Activated CD4-positive, alpha-beta T cell treated with anti-CD3 and anti-CD28 coated beads, Interleukin-10, Interleukin-2, amounts not matched to agents 100 ng/mL and 50 ng/mL, durations not matched to agents 16 hours and 8 hours (primary cell): ENCODE measurements at places on chromosomes 3 and 15.
A peak's percentile ranks its signal among the peaks of the same experiment; 100 is the strongest.

DNA sequence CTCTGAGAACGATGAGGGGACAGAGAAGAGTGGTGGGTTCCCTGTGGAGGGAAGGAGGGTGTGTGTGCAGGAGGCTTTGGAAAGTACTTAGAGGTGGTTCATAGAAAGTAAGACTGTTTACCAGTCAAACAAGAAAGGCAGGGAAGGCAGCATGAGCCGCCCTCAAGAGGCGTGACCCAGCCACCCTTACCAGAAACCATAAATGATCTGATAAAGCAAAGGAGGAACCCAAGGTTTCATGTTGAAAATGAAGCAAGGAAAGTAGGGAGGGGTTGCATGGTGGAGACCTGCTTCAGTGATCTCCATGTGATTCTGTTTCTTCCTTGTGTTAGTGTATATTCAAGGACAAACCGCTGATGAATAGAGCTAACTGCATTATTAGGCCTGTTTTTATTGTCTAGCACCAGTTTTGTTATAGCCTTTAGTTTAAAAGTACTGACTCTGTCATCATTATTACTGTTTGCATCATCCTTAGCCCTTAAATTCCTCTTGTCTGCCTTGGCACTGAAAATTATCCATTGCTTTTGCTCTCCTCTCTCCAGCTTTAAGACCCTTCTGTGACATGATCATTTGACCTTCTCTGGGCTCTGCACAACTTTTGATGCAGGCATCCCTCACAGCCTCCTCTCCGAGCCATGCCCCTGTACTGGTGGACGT, 96.1 kb downstream of the STAC start:
- no peak for DNase-seq

- DNase-seq: no peak
Observed at GRCh38 chr3:18208856-18209255, 216.3 kb downstream of the SATB1 start.

DNA sequence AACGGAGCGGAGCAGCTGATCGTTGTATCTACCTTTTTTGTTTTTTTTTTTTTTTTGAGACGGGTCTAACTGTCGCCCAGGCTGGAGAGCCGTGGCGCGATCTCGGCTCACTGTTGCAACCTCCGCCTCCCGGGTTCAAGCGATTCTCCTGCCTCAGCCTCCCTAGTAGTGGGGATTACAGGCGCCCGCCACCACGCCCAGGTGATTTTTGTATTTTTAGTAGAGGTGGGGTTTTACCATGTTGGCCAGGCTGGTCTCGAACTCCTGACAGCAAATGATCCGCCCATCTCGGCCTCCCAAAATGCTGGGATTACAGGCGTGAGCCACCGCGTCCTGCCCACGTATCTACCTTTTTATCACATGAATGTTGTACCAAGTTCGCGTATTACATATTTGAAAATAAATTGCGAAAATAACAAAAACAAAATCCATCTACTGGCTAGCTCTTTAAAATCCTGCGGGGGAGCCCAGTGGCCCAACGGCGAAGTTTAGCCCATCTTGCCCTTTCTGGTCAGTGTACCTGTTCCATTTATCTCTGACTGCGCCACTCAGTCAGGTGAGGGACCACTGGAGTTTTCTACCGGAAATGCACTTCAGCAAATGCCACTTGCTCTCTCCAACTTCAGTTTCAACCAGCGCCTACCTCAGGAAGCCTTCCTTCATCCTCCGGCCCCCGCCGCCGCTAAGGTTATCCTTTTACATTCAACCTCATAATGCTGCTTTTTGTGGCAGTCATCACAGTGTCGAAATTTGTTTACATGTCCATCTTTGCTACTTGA, 1.2 kb upstream of the EIF3J start:
- DNase-seq: peak; percentile 31

DNA sequence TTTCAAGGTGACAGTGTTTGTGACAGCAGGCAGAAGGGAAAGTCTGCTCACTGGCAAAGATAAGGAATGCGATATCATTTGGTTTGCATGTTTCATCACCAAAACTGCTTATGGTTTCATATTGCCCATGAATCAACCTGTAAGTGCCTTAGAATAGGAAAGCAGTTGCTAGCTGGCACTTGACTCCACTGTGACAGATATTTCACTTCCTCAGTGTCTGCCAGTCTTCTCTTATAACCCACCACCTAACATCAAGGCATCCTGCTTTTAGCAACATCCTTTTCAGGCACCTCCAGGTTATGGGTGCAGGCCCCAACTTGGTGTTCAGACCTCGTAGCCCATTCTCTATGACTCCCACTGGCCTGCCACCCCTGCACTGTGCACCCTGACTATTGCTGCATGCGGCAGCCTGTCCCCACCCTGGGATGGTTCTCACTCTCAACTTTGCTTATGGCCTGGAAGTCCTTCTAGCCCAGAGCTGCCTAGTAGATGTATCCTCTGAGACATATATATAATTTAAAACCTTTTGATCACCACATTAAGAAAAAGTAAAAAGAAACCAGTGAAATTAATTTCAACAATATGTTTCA, 154.4 kb upstream of the RARB start:
- DNase-seq: no peak

DNA sequence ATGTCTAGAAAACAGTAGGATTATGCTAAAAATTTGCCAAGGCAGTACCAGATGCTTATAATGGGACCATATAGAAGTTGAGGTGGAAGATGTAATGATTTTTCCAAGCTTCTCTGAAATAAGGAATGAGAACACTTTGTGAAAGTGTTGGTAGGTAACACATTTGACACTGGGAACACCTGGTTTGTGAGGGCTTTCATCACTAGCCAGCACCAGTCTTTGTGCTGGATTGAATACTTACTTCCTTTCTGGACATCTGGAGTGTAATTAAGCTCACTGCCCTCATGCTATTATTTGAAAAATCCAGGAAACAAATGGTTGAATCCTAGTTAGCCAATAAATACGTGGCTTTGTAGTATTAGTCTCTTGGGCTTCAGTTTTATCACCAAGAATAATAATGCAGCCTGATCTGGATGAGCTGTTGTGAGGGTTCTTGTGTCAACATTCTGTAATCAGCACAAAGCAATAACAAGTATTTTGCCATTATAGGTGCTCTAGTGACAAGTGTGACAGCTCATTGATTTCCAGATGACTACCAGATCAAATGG, 12.9 kb downstream of the CCDC80 start:
- no peak for DNase-seq

DNA sequence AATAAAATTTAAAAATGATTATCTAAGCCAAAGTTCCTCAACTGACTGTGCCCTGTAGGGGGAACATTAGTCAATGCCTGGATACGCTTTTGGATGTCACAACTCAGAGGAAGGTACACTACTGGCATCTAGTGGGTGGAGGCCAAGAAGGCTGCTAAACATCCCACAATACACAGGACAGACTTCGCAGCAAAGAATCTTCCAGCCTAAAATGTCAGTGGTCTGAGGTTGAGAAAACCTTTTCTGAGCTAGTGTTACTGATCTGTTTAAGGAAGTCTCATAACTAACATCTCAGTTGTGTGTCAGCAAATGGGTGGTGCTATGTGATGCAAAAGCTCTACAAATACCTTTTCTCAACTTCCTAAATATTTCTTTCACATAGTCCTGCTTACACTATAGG, 20.9 kb upstream of the LDHAL6B start:
- no peak for DNase-seq

DNA sequence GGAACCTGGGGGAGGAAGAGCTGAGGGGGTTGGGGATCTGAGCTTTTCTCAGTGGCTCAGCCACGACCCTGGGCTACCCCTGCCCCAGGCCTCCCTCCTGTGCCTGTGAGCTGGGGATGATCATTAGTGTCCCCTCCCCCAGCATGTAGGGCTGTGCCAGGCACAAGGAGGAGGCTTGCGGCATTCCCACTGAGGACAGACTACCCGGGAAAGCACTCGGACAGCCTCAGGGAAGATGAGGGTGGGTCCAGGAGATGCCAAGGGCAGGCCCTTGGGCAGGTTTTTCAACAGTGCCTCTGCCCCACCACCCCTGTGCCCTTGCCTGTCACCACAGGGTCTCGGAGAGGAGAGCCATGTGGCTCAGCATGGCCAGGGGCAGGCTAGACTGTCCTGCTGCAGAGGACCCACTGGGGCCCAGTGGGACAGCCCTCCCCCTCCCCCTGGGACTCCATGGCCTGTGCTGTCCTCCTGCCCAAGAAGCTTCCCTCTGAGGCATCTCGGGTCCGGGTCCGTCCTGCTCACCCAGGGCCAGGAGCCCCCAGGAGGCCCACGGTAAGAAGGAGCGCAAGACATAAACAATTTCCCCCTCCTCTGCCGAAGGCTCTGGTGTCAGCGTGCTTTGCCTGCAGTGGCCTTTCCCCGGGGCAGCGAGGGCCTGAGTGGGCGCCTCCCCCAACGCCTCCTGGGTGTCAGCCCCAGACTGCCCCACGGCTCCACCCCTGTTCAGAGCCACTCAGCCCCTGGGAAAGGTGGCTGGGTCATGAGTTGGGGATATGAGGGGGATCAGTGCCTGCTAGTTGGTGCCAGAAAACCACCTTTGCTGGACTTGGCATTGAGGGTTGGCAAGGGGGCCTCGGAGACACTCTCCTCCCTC, 192.5 kb downstream of the GOLGA6L6 start:
- DNase-seq: no peak

DNA sequence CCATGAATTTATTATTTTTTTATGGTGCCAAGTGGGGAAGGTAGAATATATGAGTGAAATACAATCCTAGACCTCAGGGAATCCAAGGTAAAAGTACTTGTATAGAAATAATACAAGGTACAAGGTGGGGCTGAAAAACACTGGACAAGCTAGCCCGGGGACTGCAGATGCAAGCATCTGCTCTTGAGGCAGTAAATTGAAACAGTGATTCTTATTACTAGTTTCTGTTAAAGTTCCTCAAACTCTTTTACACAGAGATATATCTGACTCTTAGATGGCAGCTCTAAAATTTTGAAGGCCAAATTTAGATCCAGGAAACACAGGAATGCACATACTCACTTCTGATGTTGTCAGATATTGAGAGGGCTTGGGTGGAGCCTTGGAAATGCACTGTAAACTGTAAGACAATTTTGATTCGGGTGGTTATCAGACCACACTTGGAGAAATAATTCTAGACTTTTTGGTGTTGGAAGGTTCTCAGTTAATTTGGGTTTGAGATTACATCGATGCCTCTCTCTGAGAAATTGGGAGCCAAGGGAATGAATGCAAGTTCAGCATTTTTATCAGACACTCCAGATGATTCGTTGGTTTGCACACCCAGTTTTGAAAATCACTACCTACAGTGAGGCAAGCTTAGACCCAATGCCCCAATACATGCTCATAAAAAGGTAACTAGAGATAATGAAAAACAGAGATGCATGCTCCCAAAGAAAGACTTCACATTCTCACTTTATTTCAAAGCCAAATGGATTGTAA, 7.3 kb downstream of the TP63 start:
- no peak for DNase-seq

DNA sequence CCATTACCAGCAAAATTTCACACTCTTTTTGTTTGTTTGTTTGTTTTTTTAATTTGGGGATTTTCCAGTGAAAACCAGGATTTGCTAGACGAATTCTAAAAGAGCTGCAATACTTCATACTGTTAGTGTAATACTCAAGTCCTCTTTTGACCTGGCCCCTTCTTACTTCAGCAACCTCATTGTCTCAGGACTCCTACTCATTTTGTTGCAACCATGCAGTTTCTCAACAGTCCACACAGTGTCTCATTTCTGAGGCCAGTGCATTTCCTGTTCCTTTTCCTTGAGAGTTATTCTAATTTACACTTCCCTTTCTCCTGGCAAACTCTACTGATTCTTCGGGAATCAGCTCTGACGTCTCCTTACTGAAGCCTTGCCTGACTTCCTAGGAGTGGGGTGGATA, 35.6 kb downstream of the NSUN3 start:
- DNase-seq: no peak

DNA sequence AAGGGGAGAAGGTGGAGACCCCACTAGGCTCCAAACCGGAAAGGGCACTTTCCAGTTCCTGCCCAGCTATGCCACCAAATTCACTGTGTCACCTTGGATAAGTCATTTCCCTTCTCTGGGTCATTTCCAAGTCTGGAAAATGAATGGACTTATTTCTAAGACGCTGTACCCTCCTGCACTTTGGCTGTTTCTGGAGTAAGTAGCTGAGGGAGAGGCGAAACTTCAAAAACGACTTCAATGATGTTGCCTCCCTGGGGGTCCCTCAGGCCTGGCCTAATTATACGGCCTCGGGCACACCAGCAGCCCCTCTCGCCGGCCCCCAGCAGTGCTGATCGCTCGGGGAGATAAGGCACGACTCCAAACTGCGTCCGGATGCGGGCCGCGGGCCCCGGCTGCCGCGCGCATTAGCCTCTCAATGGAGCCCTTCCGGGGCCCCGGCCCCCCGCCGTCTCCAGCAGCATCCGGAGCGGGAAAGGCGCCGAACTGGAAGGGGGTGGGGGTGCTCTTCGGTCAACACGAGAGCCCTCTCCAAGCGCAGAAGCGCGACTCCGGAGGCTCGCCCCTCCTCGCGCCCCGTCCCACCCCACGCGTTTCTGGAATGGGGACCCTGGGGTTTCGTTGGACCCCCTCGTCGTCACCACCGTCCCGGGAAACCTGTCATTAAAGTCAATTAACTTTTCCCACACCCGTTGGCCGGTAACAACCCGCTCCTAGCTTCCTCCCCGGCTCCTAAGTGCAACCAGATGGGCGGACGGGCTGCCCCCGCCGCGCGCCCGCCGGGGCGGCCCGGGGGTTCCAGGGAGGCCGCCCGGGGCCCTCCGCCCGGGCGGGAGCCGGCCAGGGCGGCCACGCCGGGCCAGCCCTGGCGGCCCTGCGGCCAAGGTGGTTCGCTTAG, 4.8 kb downstream of the HES1 start:
- DNase-seq: peak; percentile 41

- DNase-seq: peak; percentile 36
Observed at GRCh38 chr3:52820736-52821135, 9.7 kb downstream of the ITIH4 start.

- no peak for DNase-seq
Observed at GRCh38 chr15:57111002-57111401, 192.6 kb downstream of the TCF12 start.

- DNase-seq: no peak
Observed at GRCh38 chr15:74959586-74959939, 3.0 kb upstream of the RPP25 start.

GRCh38 chr3:161848376-161848775, 351.8 kb downstream of the OTOL1 start:
- DNase-seq: no peak

DNA sequence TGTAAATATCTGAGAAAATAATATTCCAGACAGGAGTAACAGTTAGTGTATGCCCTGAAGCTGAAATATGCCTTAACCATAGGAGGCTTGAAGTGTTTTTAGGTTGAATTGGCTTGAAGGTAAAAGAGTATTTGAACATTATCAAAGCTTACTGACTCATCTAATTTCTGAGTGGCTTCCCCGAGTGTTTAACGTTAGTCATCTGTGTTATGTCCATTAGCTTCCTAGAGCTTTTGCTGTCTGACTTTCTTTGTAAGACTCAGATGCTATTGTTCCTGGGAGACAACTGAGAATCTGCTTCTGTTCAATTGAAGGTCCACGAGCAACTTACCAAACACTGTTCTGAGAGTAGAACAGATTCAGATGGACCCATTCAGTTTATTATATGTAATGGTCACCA, 656.8 kb upstream of the NECTIN3 start:
- DNase-seq: no peak

DNA sequence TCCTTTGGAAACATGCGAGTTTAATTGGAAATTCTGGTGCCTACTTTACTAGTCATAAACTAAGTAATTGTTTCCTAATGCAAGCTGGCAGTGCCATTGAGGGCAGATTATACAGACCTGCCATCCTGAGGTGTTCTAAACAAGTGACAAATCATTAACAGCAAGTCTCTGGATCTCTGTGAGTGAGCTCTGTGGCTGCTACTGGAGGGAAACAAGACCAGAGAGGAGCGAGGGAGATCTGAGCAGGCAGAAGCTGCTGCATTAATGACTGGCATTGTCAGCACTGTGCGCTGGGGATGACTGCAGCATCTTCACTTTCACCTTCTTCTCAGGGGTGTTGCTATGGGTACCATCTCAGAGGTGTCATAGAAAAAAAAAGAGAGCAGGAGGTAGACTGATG, 308.4 kb upstream of the DPH6 start:
- no peak for DNase-seq
